CD4-positive, alpha-beta T cell treated with Interleukin-15 for 4 hours (primary cell): ENCODE measurements at places on chromosomes 5 and 9.

DNA sequence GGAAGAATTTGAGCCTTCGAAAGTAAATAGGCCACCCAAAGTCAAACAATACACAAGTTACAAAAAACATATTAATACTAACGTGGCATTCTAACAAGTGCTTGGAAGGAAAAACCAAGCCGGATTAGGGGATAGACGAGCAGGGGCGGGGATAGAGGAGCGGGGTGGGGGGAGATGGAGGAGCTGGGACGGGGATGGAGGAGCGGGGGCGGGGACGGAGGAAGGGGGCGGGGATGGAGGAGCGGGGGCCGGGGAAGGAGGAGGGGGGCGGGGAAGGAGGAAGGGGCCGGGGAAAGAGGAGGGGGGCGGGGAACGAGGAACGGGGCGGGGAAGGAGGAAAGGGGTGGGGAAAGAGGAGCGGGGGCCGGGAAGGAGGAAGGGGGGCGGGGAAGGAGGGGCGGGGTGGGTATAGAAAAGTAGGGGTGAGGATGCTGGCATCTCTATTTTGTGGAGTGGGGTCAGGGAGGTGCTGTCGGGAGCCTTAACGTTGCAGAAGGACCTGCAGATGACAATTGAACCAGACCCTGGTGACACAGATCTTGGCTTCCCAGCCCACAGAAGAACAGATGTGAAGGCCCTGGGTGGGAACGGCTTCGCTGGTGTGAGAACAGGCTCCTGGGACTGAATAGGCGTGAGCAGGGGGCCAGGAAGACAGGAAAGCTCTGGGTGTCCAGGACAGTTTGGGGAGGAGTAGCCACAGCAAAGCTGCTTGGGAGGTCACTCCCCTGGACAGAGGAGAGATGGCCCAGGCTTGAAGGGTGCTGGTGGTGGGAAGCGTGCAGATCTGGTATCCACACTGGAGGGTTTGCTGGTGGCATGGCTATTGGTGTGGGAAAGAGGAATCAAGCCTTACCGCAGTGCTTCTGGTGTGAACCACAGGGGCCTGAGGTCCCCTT lies 233.3 kb upstream of the DAP start:
- DNase-seq = no peak

DNA sequence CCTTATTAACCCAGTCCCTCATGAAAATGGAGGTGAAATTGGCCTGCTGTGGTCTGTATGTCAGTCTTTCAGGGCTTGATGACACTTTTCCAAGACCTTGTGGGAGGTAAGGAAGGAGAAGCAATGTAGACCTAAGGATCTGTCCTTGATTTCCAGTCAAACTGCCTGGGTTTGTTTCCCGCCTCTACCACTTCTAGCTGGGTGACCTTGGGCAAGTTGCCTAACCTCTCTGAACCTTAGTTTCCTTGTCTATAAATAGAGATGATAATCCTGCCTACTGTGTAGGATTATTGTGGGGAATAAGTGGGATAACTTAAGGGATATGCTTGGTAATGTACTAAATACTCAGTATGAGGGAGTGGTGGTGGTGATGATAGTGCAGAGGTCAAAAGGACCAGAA lies 59.7 kb downstream of the PPARGC1B start:
- DNase-seq = no peak

DNA sequence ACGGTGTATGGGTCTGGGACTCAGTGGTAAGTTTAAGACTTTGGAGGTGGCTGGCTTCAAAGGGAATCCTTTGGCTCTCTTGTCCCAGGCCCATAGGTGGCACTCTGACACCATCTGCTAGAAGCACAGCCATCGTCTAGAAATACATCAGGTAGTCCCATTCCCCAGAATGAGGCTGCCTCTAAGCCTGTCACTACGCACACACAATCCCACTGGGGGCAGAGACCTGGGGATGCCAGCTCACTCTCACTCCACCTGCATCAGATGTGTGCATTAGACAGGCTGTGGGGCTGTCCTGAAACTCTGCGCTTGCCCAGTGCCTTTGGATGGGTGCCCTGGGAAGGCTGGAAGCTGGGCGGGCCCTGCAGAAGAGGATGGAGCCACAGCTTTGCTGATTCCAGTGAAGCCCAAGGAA lies 127.5 kb upstream of the PANK3 start:
- no peak for DNase-seq

DNA sequence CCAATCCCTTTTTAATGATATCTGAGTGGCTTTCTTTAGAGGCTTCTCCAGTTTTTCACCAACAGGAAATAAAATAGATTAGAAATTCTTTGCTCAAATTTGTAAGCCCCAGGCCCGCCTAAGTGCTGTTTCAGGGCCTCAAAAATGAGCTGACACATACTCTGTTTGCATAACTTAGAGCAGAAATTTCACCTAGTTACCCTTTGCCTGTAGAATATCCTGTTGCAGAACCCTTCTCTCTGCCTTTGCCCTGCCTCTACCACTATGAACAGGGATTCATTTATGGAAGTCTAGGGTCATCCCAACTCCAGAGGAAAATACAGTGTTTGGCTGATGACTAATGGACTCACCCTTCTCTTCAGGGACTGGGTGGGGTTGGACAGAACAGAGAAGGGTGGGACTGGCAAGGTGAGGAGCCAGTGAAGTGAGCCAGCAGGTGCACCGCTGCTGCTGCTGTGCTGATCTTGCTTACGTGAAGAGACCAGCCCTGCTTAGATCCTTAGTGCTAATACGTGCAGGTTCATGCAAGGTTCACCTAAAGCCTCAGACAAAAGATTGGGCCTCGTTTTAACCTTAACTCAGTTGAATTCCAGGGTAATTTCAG lies 22.8 kb downstream of the OSTF1 start:
- DNase-seq = no peak

- DNase-seq = no peak
Observed at GRCh38 chr9:91177081-91177480, 184.6 kb downstream of the AUH start.

GRCh38 chr5:111320953-111321352 lies 96.8 kb downstream of the CAMK4 start:
- no peak for DNase-seq

- no peak for DNase-seq
Observed at GRCh38 chr5:57111993-57112392, 61.9 kb upstream of the GPBP1 start.

DNA sequence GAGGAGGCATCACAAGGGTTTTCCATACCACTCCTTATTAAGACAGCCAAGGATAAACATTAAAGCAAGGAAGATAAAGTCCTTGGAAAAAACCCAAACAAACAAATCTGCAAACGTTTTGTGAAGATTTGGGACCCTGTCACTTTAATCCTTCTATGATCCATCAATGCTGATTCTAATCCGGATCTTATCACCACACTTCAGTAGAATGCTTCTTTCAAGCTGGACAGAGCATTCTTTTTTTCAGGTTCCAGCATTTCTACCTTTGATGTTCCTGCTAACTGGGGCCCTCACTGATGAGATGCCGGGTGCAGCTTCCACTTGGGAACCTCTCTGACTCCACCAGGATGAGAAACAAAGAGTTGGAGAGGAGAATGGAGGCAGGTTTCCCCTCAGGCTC lies 132.8 kb upstream of the SHB start:
- no peak for DNase-seq

- DNase-seq = no peak
Observed at GRCh38 chr9:134295101-134295745, 31.0 kb upstream of the RXRA start.

DNA sequence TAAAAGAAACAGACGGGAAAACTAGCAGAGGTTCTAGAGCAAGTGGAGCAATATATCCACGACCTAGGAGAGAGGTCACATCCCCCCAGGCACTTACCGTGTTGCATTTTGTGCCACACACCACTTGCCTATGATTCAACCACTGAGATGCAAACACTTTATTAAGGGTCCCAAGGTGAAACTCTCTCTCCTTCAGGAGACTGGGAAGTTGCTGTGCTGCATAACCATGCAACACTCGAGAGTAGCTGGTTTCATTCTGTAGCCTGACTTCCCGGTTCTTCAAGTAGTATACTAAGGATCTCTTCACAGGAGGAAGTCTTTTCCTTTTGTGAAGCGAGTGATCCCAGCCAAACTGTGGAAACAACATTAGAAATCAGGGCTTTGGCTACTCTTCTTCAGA lies 1.6 kb downstream of the DCAF12 start:
- no peak for DNase-seq

GRCh38 chr9:126773004-126773607 lies 31.7 kb upstream of the ZBTB43 start:
- DNase-seq = no peak

DNA sequence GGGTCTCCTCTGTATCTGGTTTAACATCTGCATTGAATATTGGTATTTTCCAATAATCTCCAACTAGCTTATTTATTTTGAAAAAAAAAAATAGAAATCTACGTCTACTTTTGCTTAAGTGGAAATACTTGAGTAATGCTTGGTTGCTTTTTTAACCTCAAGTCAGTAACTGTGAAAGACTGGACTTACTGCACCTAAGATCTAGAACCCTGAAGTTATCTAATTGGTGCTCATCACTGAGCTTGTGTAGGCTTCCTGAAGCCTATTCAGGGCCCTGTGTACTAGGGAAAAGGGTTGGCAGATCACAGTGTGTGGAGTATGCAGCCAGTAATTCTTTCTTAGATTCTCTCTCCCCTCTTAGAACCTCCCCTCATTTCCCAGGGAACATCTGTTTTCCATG lies 16.2 kb downstream of the SLC1A1 start:
- no peak for DNase-seq

GRCh38 chr5:98927989-98928872 lies 576 bp downstream of the CHD1 start:
- DNase-seq = peak; percentile 29

- DNase-seq = peak; percentile 80
Observed at GRCh38 chr5:32589942-32590869, 4.8 kb downstream of the SUB1 start.

DNA sequence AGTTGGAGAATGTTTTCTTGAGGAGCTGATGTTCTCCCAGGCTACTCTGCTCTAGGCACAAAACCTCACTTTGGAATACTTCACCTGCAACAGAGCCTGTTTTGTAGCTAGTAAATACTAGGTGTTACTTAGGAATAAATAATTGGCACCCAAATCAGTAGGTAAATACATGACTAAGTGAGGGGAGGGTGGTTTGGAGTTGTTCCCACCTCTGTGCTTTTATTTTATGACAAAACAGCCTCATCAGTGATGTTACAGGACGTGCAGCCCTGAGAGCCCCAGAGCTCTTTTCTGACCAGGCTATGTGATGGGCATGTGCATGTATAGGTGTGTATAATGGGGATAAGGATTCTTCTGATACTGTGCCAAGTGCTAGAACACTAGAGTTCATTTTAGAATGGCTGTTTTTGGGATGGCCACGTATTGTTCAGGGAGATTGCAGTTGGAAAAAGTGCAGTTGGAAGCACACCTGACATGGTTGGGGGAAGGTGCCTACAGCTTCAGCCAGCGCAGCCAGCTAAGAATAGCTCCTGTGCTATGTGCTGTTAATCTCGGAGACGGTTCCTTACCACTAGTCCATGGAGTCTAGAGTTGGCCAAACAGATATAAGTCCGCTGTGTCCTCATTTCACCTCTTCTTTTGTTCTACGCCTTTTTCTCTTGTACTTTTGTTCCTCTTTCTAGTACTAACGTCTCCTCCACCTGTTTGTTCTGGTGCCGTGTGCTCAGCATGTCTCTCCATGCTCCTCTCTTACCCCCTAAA lies 284.7 kb downstream of the FANCC start:
- DNase-seq = no peak

- no peak for DNase-seq
Observed at GRCh38 chr9:132016456-132016855, 63.2 kb downstream of the MED27 start.

GRCh38 chr5:10396552-10396951 lies 43.1 kb downstream of the MARCHF6 start:
- no peak for DNase-seq

DNA sequence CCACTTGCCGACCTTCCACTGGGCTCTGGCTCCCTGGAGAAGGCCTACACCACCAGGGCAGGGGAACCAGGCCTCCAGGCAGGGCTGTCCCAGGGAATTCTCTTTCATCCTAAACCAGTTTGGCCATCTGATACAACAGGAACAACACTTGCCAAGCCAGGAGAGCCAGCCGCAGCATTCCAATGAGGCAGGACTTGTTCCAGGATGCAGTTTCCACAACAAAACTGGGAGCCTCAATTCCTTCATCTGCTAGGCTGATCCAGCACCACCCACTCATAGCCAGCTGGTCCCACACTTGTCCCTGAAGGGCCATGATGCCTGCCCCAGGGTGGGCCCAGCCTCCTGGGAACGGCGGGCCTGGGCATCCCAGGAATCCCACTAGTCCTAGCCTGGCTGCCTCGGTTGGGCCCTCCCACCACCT lies 26.0 kb downstream of the BICD2 start:
- no peak for DNase-seq

- no peak for DNase-seq
Observed at GRCh38 chr5:39475881-39476842, 51.4 kb upstream of the DAB2 start.

GRCh38 chr5:151923866-151924476 lies 680 bp downstream of the GLRA1 start:
- no peak for DNase-seq

DNA sequence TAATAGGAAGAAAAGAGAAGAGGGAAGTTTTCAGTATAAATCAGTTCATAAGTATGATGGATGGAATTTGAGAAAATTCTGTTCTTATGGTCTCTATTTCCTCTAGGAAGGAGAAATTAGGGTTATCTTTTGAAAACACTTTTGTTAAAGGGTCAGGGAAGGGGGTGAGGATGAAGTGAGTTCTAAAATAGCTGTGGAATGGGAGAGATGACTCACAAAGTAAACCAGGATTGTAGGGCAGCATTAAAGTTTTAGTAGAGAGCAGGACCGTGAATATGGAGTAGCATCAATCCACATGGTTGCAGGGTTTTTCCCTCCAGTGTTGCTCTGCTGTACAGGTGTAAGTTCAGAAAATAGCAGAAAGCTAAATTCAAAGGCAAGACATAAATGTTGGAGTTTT lies 32.4 kb downstream of the MUSK start:
- no peak for DNase-seq

- DNase-seq = no peak
Observed at GRCh38 chr9:129262261-129262660, 84.2 kb upstream of the IER5L start.

DNA sequence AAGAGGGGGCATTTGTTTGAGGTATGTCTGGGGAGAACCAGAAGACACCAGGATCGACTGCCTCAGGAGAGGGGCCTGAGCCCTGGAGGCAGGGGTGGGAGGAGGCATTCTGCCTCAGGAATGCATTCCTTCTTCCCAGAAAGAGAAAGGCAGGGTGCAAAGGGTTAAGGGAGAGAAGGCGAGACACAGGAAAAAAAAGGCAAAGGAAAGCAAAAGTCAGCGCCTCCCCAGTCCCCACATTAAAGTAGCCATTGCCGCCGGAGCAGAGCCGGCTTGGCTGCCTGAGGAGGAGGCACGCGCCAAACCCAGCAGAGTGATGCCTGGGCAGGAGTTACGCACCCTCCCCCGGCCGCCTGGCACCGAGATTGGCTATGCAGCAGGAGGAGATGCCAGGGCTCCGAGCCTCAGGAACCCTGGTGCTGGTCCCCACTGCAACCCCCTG lies 123.8 kb upstream of the PHYKPL start:
- no peak for DNase-seq

GRCh38 chr9:18997151-18997550 lies 35.9 kb downstream of the SAXO1 start:
- DNase-seq = no peak

GRCh38 chr9:35686222-35687203 lies 3.2 kb downstream of the TPM2 start:
- DNase-seq = no peak

- DNase-seq = no peak
Observed at GRCh38 chr5:60583616-60584015, 116.3 kb downstream of the DEPDC1B start.
